ENCODE measurements at places on chromosomes 7 and 10.

DNA sequence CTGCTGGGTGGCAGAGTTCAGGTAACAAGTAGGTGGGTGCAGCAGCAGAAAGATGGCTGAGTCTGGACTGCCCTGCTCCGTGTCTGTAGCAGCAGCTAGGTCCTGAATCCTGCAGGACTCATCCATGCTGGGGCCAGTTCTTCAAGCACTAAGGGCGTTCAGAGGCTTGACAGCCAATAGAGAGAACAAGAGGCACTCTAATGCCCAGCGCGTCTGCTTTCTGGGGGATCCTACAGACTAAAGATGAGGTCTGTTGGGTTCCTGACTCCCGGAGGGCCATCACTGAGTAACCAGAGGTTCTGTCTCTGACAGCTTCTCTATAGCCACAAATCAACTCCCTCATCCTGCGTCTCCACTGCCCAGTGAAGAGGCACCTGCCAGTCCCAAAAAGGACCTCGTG, 125.5 kb downstream of the PTPN20 start:
- DNase-seq, result no peak

- no peak for DNase-seq
These were observed 41.7 kb downstream of the ZWINT start for GRCh38 chr10:56319386-56319785.

GRCh38 chr7:111846898-111847297, 284.6 kb upstream of the IMMP2L start:
- no peak for DNase-seq

DNA sequence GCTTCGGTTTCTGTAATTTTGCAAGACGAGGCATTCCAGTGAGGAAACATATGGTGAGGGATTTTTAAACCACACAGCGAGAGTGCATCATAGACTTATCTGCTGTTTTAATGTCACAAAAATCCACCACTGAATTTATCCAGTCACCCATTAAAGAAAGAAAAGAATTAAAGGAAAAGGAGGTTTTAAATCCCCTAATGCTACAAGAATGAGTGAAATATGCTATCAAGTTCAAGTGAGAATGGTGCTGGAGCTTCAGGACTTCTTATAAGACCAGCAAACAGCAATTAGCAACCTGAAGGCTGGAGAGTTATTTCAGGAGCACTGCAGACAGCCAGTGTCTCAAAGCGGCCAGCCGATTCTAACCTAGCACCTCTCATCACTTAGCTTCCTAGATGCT, 439.1 kb upstream of the MGMT start:
- DNase-seq, result no peak

DNA sequence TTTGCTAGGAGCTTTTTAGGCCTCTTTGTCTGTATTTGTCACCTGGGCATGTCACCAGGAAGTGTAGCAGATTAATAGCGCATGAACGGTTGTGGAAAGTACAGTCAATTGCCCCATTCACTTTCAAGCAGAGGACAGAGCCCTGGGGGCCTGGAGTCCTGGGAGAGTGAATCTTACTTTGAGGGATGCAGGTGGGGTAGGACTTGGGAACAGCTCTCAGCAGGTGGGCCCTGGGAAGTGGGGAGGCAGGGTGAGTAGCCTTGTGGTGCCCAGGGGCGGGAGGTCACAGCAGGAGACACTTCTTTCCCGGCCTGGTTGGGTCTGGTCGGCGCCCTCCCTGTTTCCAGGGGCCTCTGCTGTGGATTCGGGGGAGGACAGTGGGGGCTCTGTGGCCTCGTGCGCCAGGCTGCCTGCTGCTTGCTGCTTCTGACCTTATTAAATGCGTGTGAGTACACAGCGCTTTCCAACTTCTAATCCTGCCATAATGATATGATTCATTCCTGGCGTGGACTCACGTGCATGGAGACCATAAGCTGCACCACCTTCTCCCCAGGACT, 51.6 kb upstream of the AQP1 start:
- no peak for DNase-seq

DNA sequence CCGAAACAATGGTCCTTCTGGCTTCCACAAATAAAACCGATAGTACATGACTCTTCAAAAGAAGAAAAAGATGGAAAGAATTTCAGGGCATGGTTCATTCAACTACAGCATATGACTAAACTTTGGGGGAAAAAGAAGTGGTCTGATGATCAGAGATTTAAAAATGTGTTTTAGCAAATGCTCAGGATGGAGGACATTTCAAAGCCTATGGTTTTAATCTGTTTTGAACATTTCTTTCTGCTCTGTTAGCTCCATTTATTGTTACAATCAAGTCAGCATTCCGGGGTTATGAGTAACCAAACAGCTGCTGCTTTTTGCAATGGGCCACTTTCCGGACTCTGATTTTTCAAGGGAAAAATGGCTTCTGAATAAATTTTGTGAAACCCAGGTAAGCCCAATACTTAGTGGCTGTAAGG, 142.4 kb downstream of the CUBN start:
- no peak for DNase-seq

- no peak for DNase-seq
These were observed 41.9 kb downstream of the CREB3L2 start for GRCh38 chr7:137960020-137960419.

GRCh38 chr10:60977161-60978122, 33.5 kb upstream of the RHOBTB1 start:
- no peak for DNase-seq

DNA sequence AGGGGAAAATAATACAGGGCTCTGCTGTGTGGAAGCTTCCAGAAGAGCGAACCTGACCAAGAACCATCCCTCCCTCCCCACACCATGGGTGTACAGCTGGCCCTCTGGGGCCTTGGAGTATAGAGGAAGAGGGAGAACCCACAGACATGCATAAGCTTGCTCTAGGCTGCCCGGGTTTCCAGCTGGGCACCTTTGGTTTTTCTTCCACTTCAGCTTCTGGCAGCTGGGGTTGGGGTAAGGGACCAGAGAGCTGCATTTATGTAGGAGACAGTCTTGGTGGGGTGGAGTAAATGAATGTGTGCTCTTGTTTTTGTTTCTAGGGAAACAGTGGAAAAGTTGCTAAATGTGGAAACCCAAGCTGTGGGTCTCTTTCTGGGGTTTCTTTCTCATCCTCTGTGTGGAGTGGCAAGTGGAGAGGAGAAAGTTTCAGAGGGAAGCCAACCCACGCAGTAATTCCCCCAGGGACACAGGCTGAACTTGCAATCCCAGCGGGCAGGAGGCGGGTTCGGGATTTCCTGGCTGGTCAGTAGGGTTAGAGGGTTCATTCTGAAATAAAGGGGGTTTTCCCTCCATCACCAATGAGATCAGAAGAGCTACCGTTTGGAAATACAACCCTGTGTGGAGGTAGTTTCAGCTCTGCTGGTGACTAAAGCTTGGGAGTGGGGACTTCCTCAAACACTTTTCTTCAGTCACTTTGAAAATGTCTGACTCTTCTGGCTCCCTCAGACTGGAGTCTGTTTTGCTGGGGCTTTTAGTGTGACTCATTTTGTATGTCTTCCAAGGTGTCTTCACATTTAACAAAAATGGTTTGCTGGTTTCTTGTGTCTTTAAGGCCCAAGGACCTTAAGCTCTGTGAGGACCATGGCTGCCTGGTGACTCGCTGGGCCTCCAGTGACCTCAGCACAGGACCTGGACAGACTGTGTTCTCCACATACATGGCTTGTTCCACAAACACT, 22.2 kb upstream of the SRGN start:
- DNase-seq, result no peak

DNA sequence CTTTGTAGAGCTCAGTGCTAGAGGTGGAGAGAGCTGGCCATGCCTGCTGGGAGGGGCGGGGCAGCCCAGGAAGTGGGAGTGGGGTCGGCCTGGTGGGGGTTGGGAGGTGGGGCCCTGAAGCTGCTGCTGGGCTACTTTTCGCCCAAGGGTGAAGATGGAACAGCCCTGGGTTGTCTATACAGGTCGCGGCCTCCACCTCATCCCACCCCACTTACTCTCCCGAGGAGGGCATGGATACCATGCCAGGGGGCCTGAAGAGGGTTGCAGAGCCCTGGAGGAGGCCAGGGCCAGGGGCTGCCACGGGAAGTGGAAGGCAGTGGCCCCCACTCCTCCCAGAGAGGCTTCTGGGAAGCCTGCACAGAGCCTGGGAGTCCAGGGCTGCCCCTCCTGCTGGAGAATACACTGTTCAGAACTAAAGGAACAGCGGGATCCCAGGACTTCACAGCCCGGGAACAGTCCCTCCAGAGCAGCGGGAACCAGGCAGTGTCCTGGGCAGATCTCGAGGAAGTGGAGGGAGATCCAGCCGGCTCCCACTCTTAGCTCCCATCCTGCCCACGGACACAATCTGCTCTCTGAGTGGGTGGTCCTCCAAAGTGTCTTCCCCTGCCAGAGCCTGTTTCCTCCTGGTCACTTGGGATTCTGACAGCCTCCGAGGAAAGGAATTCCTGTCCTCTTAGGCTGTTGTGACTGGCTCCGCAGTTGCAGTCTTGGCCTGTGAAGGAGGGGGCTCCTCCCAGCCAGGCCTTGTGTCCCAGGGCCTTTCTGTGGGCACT, 23.5 kb downstream of the MAT1A start:
- no peak for DNase-seq

- DNase-seq, result no peak
These were observed 45.2 kb upstream of the SEMA3D start for GRCh38 chr7:85232068-85232467.

- no peak for DNase-seq
These were observed 984 bp upstream of the IKZF1 start for GRCh38 chr7:50303335-50304128.

DNA sequence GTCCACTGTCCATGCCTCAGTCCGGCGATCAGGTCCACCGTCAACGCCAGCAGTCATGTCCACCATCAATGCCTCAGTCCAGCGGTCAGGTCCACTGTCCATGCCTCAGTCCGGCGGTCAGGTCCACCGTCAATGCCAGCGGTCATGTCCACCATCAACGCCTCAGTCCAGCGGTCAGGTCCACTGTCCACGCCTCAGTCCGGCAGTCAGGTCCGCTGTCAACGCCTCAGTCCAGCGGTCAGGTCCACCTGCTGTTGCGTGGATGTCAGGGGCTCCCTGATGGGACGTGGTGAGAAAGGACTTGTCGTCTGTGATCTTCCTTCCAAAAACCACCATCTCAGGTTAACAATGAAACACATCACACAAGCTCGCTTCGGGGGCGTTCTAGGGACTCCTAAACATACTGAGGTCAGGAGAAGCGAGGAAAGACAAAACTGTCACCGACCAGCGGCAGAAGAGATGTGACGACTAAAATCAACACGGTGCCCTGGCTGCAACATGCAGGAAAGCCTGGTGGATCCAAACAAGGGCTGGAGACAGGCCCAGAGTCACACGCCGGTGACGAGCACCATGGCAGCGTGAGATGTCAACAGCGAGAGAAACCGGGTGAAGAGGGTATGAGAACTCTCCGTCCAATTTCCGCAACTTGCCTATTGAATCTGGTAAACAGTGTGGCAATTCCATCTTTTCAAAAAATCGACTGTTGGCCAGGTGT, 264.2 kb downstream of the MAD1L1 start:
- DNase-seq, result no peak

DNA sequence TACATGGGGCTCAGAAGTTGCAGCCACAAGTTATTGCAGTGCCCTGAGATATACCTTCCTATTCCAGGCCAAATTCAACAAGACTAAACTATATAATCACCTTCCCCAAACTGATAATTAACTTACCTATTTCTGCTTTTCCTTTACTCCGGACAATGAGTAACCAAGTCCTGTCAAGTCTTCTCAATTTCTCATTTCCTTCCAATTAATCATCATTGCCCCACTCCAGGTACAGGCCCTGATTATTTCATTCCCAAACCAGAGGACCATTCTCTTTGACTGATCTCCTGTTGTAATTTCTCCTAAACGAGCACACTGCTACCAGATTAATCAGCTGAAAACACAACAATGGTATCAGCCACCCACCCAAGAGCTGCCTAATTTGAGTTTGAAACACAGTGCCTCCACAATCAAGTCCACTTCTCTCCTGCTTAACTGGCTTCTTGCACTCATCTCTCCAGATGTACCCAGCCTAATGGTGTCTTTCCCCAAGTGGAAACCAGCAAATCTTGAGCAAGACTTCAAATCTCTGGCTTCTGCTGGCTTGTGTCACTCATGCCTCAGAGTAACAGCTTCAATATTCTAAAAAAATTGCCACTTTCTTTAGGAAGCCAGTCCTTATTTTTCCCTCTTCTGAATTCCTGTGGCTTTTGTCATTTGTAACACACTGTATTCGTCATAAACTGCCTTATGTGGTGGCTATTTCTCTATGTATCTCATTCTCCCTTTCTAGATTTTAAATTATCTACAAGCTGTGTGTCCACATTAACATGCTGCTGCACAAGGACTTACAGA, 89.1 kb downstream of the CDK6 start:
- no peak for DNase-seq

- no peak for DNase-seq
These were observed 591.1 kb downstream of the TNS3 start for GRCh38 chr7:46990761-46991160.

GRCh38 chr7:71627651-71628050, 495.7 kb downstream of the GALNT17 start:
- no peak for DNase-seq

DNA sequence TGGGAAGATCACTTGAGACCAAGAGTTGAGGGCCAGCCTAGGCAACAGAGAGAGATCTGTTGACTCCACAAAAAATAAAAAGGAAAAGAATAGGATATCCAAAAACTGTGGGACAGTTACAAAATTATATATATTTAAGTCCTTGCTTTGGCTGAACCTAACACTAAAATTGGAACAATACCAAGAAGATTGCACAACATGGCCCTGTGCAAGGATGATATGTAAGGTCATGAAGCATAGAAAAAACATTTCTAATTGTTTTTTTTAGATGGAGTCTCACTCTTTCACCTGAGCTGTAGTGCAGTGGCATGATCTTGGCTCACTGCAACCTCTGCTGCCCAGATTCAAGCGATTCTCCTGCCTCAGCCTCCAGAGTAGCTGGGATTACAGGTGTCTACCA, 139.0 kb downstream of the TPST1 start:
- DNase-seq, result no peak

DNA sequence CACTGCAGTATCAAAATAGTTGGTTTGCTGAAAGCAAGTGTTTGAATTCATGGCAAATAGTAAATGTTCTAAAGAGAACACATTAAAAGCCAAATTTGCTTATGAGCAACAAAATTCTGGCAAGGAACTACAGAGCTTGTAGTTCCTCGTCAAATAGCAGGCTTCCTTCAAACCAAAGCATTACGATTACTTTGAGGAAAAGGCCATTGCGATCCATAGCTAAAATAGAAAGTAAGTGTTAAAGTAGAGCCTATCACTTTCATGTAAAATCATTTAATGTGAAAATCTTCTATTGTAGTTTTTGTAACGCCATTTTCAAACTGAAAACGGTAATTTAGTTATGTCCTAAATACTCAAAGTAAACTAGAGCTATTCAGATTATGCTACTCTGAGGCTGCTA, 20.1 kb downstream of the CACNA2D1 start:
- DNase-seq, result no peak

- no peak for DNase-seq
These were observed 63.0 kb downstream of the CUL1 start for GRCh38 chr7:148761499-148762278.

DNA sequence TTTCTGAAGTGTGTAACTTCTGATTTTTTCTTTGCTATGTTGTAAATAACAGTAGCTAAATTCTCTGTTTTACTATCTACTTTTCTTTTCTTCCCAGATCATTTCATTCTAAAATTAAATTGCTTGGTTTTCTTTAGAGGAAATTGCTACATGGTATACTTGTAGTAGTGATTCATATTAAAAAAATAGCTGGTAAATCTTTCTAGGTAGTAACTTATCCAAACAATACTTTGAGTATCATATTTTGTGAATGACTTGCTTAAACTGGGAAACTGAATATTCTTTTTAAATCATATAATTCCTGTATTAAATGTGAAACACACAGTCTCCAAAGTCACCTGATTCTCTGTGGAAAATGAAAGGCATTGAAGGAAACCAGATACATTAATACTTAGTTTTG, 85.5 kb downstream of the ZNRF2 start:
- DNase-seq, result no peak

GRCh38 chr10:35339942-35340341, 3.6 kb downstream of the CCNY start:
- no peak for DNase-seq

All from GDM1 (cell line).